ENCODE measurements at places on chromosomes 4 and X. TPM values are rescaled to one million over a fixed set of nuclear protein-coding genes. Genes with fewer than 3 reads are reported as not detected.

REELD1 gene
- polyA plus RNA-seq = 0.11 TPM

- DNase-seq = no peak
Measured at GRCh38 chr4:2296631-2297601, 35.0 kb upstream of the MXD4 start.

- DNase-seq = no peak
Measured at GRCh38 chr4:90099812-90100211, 27.4 kb upstream of the CCSER1 start.

- no peak for DNase-seq
Measured at GRCh38 chrX:77450415-77450814, 3.2 kb downstream of the FGF16 start.

DNA sequence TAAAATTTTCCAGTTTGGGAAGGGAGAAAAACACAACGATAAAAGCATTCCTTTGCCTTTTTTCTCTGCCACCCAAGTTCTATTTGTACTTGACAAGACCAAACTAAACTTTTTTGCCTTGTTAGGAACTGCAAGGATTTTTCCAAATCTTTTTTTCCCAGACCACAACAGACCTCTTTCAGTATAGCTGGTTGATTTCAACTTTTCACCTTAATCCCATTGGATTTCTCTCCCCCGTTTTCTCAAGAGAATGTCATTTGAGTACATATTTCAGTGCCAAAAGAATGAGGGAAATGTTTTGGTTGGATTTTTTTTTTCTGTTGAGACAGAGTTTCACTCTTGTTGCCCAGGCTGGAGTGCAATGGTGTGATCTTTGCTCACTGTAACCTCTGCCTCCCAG, 18.5 kb upstream of the SGMS2 start:
- DNase-seq = no peak

ASB11 gene
- polyA plus RNA-seq = 12.2 TPM

ABCG2 gene
- polyA plus RNA-seq = 4.2 TPM
